T-helper 22 cell (primary cell): ENCODE measurements at places on chromosomes 2 and 18.

DNA sequence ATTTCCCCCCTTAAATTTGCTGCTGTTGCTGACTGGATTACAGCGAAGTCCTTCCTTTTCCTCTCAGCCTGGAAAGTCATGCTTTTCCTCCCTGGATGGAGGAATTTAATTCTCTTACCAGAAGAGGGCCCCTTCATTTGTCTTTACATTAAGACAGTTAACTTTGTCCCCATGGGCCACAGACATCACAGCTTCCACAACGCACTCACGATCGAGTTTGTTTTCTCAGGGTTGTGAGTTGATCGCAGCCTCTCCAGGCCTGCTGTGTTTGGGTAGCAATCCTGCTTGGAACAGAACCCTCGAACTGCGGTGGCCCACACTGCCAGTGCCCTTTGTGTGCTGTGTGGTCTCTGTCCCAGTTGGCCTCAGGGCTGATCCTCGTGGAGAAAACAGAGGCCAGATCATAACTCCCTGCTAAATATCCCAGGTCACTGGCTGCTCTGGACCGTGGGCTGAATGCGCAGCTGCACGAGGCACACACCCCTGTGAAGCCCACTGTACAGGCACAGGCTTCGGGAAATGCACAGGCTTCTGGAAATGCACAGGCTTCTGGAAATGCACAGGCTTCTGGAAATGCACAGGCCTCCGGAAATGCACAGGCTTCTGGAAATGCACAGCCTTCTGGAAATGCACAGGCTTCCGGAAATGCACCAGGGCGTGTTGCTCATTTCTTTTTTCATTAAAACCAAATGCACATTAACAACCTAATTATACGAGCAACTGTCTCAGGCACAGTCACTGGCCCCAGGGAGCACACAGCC is 2.2 kb upstream of the PDIA6 start:
- DNase-seq, result no peak

- DNase-seq, result no peak
Observed at GRCh38 chr2:237097911-237098702, 12.4 kb downstream of the COPS8 start.

GRCh38 chr2:134020608-134021007 is 233.3 kb upstream of the MGAT5 start:
- no peak for DNase-seq

GRCh38 chr2:230924092-230924469 is 961 bp downstream of the GPR55 start:
- DNase-seq, result no peak

- no peak for DNase-seq
Observed at GRCh38 chr18:32095192-32095899, 3.7 kb downstream of the RNF138 start.

DNA sequence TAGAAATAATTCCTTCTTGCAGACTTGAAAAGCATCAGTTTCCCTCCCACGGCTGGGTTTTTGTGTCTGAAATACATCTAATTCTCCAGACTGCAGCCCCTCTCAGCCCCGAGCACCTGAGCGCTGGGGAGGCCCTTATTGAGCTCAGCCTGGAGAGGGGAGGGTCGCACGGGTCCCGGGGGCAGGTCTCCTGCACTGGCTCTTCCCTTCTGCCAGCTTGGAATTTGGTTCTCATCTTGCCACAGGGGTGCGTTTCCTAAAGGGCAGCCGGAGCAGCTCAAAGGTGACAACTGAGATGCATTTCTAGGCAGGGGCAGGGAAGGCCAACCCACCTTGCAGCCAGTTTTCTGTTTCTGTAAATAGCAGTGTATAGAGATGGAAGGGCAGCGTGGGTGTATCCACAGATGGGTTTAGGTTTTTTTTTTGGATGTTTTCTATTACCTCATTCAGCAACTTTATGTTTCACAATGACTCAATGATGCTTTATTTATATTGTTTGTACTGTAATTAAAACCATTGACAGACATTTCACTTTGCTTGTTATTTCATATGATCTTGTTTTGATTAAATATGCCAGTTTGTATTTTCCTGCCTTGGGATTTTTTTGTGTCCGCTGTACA is 37.0 kb downstream of the GBX2 start:
- no peak for DNase-seq

DNA sequence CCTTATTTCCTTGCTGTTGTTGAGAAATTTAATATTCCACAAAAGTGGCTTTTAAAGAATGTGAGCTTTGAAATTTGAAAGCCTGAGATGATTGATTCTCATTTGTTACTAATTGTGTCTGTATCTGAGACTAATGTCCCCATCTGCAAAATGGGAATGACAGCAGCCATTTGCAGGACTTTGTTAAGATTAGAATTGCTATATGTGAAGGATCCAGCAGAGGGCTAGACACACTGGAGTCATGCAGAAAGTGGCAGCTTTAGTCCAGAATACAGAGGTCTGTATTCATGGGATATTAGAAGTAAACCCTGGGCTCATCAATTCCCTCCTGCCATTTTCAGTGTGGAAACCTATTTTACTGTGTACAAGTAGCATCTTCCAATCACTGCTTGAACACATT is 296.5 kb upstream of the GYPC start:
- no peak for DNase-seq

- DNase-seq, result no peak
Observed at GRCh38 chr2:102238778-102239177, 52.0 kb downstream of the IL1RL2 start.

DNA sequence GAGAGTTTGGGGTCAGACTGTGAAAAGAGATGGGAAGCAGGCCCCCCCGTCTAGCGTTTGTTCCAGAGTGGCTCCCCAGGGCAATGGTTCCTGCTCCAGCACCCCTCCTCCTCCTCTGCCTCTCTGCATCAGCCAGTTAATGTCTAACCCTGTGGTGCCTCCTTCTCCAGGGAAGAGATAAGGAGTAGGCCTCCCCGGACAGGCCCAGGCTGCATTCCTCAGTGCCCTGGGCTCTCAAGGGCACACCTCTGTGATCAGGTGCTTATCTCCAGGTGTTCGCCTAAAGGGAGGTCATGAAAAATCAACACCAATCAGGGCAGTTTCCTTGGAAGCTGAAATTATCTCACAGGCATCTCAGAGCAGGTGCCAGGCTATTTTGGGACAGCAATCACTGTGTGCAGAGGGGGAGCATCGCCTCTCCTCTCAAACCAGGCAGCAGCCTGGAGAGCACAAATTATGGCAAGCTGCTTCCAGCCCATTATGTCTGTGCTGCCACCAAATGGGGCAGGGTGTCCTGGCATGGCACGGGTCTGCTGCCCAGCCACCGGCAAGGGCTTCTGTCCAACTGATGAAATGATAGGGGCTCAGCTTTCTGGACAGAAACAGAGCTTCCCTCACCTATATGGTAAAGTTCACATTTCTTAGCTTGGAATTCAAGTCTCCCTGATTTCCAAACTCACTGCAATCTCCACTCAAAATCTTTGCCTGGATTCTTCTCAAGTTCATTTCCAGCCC is 255.8 kb upstream of the SLC14A2 start:
- DNase-seq, result no peak

DNA sequence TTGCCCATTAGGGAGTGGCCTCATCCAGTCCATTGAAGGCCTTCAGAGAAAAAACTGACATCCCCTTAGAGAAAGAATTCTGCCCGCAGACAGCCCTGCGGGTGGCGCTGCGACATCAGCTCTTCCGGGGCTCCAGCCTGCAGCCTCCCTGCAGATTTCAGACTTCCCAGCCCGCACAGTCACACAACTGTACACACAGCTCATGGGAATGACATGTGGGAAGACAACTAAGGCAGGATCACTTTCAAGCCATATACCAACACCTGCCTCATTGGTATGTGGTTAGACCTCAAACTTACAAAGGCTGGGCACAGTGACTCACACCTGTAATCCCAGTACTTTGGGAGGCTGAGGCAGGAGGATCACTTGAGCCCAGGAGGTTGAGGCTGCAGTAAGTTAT is 24.8 kb upstream of the TUBB6 start:
- no peak for DNase-seq

DNA sequence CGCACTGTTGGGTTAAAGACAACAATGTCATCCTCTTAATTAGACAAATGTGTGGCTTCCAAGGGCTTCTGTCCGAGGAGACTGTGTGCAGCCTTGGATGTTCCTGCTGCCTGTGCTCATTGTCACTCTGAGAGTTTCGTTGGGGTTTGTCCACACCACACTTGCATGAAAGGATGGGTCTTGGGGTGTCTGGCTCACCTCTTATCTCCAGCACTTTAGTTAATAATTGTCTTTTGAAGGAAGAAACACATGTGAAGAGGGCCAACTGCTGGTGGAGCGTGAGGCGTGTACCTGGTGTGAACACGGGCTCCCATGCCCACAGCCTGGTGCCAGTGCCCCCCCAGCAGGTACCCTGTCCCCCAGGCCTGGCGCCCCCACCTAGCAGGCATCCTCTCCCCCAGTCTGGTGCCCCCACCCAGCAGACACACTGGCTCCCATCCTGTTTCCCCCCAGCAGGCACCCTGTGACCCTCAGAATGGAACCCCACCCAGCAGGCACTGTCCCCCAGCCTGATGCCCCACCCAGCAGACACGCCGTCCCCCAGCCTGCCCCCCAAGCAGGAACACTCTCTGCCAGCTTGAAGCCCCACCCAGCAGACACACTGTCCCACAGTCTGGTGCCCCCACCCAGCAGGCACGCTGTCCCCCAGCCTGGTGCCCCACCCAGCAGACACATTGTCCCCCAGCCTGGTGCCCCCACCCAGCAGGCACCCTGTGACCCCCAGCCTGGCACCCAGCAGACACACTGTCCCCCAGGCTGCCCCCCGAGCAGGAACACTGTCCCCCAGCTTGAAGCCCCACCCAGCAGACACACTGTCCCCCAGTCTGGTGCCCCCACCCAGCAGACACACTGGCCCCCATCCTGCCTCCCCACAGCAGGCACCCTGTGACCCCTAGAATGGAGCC is 96.3 kb upstream of the TMEM18 start:
- DNase-seq, result no peak
